ENCODE measurements at places on chromosomes 6 and 20.

GRCh38 chr20:42556575-42556974 is 633.1 kb downstream of the PTPRT start:
- no peaks in the 10 kb centered on the region for H3K36me3 ChIP-seq
- no peak for DNase-seq
- H3K27ac ChIP-seq = no peak overlapping the region
- no peak overlapping the region for H3K4me3 ChIP-seq
- peaks cover 7% of the 10 kb centered on the region for H3K4me1 ChIP-seq

DNA sequence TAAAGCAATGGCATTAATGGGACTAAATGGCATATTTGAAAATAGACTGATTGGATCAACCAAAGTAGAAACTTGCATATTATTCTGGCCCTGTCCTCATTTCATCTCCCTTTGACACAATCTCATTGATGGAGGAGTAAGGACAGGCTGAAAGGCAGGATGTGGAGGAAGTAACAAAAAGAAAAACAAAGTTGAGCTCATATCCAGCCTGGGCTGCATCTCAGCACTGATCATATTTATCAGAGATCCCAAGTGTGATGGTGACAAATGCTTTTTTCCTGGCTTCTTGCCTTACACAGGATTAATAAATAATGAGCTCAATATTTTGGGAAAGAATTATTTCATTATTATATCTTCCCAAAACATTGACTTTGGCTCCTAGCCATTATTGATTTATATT is 622.7 kb downstream of the CD109 start:
- no peaks in the 10 kb centered on the region for H3K27me3 ChIP-seq
- DNase-seq = no peak
- H3K27ac ChIP-seq = no peak overlapping the region
- no peak overlapping the region for H3K4me3 ChIP-seq
- no peaks in the 10 kb centered on the region for H3K36me3 ChIP-seq

DNA sequence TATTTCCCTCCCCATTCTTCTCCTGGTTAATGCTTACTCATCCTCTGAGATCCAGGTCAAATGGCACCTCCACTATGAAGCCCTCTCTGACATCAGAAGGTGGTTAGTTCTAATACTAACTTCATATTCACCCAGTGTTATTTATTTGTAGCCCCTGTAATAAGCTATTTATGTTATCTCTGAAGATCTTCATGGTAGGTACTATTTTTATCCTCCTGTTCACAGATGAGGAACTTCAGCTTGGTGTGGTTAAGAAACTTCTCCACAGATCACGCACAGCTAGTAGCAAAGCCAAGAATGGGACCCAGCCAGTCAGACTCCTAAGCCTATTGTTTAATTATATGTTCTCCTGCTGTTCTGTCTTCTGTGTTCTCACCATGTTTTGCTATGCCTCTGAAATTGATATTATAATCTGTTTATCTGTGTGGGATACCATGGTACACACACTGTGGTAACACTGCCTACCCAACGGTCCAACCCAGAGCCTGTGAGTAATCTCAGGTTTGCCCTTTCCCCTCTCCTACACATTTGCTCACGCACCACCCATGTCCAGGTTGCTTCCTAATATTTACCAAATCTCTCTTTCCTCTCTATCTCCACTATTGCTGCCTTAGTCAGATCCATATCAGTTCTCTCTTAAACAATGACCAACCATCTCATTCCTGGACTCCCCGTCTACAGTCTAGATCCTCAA is 98.4 kb downstream of the IPCEF1 start:
- DNase-seq = no peak
- peaks cover 18% of the 10 kb centered on the region for H3K36me3 ChIP-seq
- H3K4me1 ChIP-seq = peaks cover 39% of the 10 kb centered on the region
- H3K27me3 ChIP-seq = no peaks in the 10 kb centered on the region
- peak overlapping the region; percentile 2 for H3K27ac ChIP-seq
- H3K4me3 ChIP-seq = no peak overlapping the region

GRCh38 chr6:45640081-45640491 is 262.4 kb upstream of the SUPT3H start:
- no peak overlapping the region for H3K27ac ChIP-seq
- no peak for DNase-seq
- H3K4me3 ChIP-seq = no peak overlapping the region
- H3K27me3 ChIP-seq = peaks cover 6% of the 10 kb centered on the region

- no peak overlapping the region for H3K4me3 ChIP-seq
- no peak for DNase-seq
- H3K27me3 ChIP-seq = no peaks in the 10 kb centered on the region
- no peak overlapping the region for H3K27ac ChIP-seq
- H3K36me3 ChIP-seq = peaks cover 5% of the 10 kb centered on the region
Measured at GRCh38 chr6:109662192-109662591, 28.8 kb downstream of the AK9 start.

GRCh38 chr6:131572686-131573415 is at the start of gene ARG1:
TSS of gene ARG1 (plus strand) at chr6:131573226. CDS start at chr6:131573283, 57 bp downstream.
- H3K27me3 ChIP-seq = no peaks in the 10 kb centered on the region
- H3K36me3 ChIP-seq = peaks cover 13% of the 10 kb centered on the region
- no peak within 1 kb of the TSS for H3K4me3 ChIP-seq
- no peak for DNase-seq
- H3K27ac ChIP-seq = no peak within 1 kb of the TSS
